LoVo (cell line): ENCODE measurements at places on chromosomes 2 and 18.
A peak's percentile ranks its signal among the peaks of the same experiment; 100 is the strongest.

GRCh38 chr2:171393487-171393886, 40.3 kb downstream of the METTL8 start:
- DNase-seq, result no peak

GRCh38 chr18:63570721-63571120, 16.4 kb upstream of the SERPINB13 start:
- DNase-seq, result no peak

GRCh38 chr2:140804700-140805260, 1326.0 kb downstream of the LRP1B start:
- DNase-seq, result no peak

DNA sequence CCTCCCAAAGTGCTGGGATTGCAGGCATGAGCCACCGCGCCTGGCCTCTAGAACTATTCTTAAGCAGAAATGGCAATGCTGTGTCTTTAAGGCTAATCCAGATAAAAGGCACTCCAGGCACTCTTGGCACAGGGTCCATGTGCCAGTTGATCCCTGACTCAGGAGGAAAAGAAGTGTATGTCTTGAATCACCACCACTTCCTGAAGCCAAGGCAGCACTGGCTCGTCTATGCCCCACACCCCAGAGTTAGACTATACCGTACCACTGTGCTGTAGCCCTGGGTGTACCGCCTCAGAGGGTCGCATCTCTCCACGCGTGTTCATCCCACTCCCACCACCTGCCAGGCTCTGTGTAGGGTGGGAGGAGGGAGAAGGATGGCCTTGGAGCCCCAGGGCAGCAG, 9.0 kb downstream of the TNFRSF11A start:
- no peak for DNase-seq

- DNase-seq, result no peak
These were observed 76.1 kb upstream of the ETAA1 start for GRCh38 chr2:67320861-67321587.

DNA sequence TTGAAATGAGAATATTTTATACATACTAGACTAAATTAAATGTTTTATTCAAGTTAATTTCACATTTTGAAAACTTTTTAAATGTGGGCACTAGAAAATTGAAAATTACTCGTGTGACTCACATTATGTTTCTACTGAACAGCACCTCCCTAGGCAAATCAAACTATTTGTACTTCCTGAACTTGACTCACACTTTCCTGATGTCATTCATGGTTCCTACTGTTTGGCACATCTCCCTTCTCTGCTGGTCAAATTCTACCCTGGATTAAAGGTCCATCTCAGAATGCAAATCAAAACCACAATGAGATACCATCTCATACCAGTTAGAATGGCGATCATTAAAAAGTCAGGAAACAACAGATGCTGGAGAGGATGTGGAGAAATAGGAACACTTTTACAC, 16.7 kb downstream of the LHCGR start:
- DNase-seq, result no peak

DNA sequence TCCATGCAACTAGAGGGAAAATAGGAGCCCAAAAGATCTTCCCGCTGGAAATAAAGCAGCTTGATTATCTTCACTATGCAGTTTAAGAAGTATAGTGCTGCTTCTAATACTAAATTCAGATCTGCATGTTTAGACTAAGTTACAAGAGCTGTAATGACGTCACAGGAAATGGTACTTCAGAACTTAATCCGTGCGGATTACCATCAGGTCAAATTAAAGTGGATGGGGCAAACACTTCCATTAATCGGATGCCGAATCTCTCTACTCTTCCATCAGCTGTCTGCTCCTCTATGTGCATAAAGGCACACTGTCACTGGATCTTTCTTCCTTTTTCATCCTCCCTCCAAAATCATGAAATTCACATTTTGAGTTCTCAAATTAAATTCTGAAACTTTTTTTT, 52.6 kb downstream of the TRAPPC12 start:
- DNase-seq, result no peak

GRCh38 chr18:51028201-51028805, 1.7 kb upstream of the SMAD4 start:
- DNase-seq, result peak; percentile 60

DNA sequence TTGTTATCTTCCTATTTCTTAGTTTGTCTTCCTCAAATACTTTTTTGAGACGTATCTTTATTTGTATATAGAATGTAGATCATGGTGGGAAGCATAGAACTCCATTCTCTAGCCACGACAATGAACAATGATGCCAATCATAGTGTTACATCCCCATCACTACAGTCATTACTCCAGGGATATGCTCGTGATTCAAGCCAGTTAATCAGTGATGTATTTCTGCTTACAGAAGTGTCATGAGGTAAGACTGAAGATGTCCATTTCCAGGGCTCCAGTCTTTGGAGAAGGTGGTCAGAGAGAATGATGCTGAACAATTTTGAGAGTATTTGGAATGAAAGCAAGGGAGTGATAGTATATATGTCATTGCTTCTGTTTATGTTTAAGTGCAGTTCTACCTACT, 777.2 kb upstream of the TMEFF2 start:
- DNase-seq, result no peak

DNA sequence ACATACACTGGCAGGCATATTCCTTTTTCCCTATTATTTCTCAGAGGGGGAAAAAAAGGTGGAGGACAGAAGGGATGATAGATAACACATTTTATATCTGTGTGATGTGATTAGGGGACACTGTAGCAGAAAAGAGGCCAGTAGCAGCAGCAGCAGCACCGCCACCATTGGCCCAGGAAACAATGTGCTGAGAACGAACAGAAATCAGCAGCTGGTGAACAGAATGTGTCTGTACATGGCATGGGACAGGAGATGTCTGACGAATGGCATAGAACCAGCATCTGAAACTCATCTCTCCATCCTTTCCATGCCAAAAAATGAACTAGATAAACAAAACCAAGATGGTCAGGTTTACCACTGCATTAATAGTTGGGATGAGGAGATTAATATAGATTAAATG, 936.1 kb upstream of the ACVR2A start:
- no peak for DNase-seq
